Left kidney (tissue), 8 donors: ENCODE measurements at places on chromosomes 2 and 18. TPM values are rescaled to one million over a fixed set of nuclear protein-coding genes. Genes with fewer than 3 reads are reported as not detected.
A peak's percentile ranks its signal among the peaks of the same experiment; 100 is the strongest.

The CNDP1 gene
- polyA plus RNA-seq = 1.6 TPM

The SLC11A1 gene
- polyA plus RNA-seq = 0.58 TPM

The PMAIP1 gene
- 3.6 TPM for polyA plus RNA-seq

The RNPEPL1 gene
- polyA plus RNA-seq = 22.3 TPM

The PFN4 gene
- 2.2 TPM for polyA plus RNA-seq

The PARD3B gene
- 37.4 TPM for polyA plus RNA-seq

The RNF25 gene
- polyA plus RNA-seq = 50.9 TPM

The SPC25 gene
- polyA plus RNA-seq = 28.9 TPM

The DCDC2C gene
- polyA plus RNA-seq = 0.65 TPM

GRCh38 chr2:100999995-101000394 is 2.1 kb upstream of the RPL31 start:
- no peak for DNase-seq

GRCh38 chr2:231032575-231033140 is 4.7 kb upstream of the C2orf72 start:
- no peak for DNase-seq

DNA sequence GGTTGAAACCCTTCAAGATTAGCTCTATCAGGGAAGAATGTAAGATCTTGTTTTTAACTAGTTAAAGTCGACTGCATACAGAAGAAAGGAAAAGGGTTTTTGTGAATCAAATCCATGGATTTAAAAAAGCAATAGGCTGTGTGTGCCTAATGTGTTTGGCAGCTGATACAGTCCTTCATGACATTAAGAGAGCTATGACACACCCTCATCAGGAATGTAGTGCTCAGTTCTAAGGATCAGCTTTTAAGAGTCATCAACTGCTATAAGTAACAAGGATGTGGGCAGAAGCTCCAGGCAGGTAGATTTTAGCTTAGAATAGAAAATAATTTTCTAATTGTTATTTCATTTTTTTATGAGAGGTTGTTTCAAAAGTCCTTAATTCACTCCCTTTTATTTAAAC is 52.9 kb downstream of the PPP1R1C start:
- no peak for DNase-seq

- DNase-seq = no peak
Measured at GRCh38 chr2:98894331-98895000, 41.6 kb downstream of the CRACDL start.

- no peak for DNase-seq
Measured at GRCh38 chr18:50369672-50370071, 5.2 kb upstream of the SKA1 start.

DNA sequence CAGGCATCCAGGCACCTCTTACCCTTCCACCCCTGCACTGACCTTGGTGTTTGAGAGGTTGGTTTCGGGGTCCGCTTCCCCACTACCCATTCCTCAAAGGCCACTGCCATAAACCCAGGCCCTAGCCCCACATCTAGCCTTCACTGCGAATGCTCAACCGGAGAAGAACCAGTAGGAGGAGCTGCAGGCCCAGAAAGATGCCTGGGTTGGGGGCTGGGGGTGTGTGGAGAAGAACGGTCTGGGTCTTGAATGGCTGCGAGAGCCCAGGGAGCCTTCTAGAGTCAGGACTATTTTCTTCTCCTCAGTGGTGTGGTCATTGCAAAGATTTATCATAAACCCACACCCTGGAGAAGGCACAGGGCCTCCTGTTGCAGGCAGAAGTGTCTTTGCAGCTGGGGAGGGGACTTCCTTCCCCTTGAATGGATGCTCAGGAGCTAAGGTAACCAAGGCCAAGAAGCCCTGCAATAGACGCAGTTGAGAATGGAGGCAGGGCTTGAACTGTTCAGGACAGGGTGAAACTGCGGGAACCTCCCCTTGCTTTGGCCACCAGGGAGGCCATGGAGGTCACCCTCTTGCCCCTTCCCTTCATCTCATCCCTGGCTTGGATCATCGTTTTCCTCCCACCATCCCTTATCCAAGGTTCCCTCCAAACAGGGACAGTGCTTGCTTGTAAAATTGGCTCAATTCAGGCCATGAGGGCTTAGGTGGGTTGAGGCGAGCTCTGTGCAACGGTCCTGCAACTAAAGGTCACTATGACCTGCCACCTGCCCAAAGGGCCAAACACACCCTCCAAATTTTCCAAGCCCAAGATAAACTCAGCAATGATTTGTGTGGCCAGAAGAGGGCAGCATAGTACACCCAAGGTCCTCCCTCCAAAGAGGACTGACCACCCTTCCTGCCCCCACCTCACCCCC is 20.9 kb downstream of the THNSL2 start:
- DNase-seq = peak; percentile 38

- DNase-seq = no peak
Measured at GRCh38 chr18:60784161-60784560, 411.6 kb upstream of the MC4R start.

DNA sequence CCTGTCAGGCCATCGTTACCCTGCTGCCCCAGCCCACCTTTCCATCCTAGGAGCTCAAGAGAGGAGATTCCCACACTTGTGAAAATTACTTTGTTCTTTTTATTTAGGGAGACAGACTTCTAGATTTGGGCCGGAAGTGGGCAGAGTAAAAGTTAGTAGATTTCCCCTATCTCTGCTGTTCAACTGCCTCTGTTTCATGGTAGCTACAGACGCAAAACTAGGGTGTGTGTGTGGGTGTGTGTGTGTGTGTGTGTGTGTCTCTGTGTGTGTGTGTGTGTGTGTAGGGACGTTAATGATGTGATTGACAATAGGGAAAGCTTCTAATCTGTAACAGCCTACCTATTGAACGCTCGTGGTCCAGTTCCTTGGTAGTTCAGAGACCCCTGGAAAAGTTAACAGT is 438 bp downstream of the PSMA8 start:
- no peak for DNase-seq

GRCh38 chr2:220001751-220002150 is 374.3 kb downstream of the SLC4A3 start:
- no peak for DNase-seq

- DNase-seq = no peak
Measured at GRCh38 chr18:35479911-35480586, 17.7 kb downstream of the INO80C start.

GRCh38 chr2:197205585-197206215 is 104.9 kb downstream of the ANKRD44 start:
- DNase-seq = no peak

- DNase-seq = no peak
Measured at GRCh38 chr2:70918016-70918415, 17.7 kb upstream of the ATP6V1B1 start.

GRCh38 chr2:197122821-197123220 is 187.8 kb downstream of the ANKRD44 start:
- no peak for DNase-seq

GRCh38 chr2:199999166-199999565 is 43.8 kb downstream of the MAIP1 start:
- DNase-seq = no peak

DNA sequence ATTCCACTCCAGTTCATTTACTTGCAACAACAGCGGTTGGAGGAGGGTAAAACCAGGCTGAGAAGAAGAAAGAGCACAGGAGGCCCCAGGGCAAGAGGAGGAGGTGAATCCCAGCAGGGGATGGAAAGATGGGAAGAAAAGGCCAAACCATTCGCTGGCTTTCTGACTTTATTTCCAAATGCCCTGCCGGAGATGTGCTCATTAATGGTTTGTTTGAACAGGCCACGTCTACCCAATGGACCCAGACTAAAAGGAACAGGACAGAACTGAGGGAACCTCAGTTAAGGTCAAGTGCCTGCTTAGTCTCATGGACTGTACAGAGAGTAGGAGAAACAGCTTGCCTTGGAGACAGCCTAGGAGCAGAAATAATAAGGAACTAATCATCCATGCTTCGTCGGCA is 121.6 kb upstream of the NDUFV2 start:
- no peak for DNase-seq

- no peak for DNase-seq
Measured at GRCh38 chr2:11788461-11789124, 42.2 kb downstream of the LPIN1 start.

- no peak for DNase-seq
Measured at GRCh38 chr2:162787616-162788015, 51.0 kb downstream of the KCNH7 start.

GRCh38 chr2:12107939-12108338 is 361.5 kb downstream of the LPIN1 start:
- no peak for DNase-seq
